ENCODE measurements at places on chromosomes 12 and 14.
A peak's percentile ranks its signal among the peaks of the same experiment; 100 is the strongest.

DNA sequence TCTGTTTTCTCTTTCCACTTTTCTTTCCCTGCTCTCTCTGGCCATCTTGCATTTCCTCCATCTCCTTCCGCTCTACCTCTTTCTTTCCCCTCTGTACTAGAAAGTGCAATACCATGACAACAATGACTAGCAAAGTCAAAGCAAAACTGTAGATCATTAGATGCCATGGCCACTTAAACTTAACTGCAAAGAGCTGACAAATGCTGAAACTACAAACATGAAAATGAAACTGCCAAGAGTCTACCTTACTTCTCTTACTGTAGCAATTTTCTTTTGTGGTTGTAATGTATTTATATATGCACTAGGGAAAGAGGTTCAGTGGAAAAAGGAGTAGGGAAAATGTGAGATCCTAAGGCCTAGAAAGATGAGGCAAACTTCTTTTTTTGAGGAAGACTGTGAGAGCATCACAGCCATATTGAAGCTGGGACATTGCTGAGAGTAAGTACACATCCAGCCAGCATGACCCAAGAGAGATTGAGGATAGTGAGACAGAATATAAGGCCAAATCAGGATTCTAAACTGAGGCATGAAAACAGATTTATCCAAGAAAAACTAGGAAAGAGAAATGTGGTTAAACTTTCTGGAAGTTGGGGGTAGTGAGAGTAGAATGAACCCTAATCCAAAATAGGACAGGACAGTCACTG is 276.6 kb upstream of the NAV3 start:
- no peak for DNase-seq

GRCh38 chr14:74592476-74593201 is 19.4 kb downstream of the LTBP2 start:
- DNase-seq: no peak

DNA sequence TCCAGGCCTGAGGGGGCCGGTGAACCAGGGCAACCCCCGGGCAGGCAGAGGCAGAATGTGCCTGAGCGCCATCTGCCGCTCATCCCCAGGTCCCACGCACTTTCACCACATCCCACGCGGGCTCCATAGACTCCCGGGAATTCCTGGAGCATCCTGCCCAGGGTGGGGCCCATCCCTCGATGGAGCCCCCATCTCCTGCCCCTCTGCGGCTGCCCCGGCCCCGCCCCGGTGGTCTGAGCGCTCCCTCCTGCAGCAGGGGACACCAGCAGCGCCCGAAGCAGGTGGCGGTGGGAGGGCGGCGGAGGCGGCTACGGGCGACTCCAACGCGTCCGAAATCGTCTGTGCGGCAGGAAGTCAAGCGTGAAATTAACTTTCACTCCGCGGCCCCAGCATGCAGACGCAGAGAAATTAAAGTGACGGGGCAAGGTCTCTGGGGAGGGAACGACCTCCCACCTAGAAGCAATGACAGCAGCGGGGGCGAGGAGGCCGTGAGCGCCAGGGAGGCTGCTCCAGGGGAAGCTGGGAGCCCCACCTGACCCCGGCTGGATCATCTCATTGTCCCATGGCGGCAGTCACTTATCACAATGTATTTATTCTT is 122.2 kb downstream of the NCOR2 start:
- DNase-seq: peak; percentile 62

- DNase-seq: no peak
Observed at GRCh38 chr12:94930216-94930654, 73.3 kb downstream of the NDUFA12 start.

Data from nephron progenitor cell (in vitro differentiated cells).